Right forelimb (tissue), 1 donor: ENCODE measurements at places on chromosomes 2 and 18.

- no peak for DNase-seq
Measured at GRCh38 chr2:26492749-26493515, 15.0 kb upstream of the OTOF start.

DNA sequence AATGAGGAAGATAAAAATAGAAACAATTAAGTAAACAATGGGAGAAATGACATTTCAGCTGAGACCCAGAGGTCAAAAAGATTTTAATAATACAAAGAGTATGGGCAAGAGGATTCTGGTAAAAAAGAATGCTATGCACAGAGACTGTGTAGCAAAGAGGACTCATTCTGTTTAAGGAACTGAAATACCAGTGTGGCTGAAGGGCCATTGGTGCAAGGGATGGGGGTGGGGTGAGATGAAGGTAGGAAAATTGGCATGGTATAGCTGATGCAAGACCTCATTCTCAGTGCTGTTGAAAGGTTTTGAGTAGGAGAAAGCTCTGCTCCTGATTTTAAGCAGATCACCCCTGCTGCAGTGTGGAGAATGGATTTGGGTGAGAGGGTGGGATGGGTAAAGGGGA lies 10.8 kb downstream of the GALNT1 start:
- no peak for DNase-seq

DNA sequence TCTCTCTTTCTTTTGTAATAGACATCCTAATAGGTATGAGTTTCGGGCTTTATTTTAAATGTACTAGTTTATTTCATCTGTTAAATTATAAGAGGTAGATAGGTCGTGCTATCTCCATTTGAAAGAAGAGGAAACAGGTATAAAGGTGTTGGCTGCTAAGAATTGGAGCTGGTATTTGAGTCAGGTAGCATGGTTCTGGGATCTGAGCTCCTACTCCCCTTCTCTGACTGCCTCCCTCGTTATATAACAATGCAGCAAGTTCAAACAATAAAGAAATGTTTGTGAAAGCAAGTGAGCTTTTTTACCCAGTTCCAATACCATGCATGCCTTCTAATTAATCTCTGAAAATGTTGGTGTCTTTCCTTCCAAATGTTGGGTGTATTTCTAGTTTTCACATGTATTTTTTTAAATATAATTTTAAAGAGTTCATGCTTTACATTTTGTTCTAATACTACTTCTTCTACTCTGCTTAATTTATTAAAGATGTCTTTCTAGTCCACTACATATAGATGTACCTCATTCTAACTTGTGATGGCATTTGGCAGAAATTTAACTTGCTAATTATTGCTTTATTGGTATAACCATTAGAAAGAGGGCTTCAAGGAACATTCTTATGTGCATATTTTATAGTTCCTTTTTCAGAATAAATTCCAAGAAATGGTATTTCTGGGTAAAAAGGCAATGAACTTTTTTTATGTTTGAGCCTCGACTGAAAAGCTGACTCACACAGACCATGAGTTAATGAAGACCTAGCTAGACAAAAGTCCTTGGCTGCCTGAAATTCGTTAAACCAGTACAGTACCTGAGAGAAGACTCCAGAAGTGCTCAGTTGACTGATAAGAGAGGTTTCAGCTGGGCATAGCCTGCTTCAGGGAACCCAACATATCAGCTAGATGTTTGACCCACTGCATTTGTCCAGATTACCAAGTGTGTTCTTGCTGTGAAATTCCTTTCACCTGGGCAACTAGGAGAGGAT lies 133.5 kb downstream of the CERS6 start:
- no peak for DNase-seq

DNA sequence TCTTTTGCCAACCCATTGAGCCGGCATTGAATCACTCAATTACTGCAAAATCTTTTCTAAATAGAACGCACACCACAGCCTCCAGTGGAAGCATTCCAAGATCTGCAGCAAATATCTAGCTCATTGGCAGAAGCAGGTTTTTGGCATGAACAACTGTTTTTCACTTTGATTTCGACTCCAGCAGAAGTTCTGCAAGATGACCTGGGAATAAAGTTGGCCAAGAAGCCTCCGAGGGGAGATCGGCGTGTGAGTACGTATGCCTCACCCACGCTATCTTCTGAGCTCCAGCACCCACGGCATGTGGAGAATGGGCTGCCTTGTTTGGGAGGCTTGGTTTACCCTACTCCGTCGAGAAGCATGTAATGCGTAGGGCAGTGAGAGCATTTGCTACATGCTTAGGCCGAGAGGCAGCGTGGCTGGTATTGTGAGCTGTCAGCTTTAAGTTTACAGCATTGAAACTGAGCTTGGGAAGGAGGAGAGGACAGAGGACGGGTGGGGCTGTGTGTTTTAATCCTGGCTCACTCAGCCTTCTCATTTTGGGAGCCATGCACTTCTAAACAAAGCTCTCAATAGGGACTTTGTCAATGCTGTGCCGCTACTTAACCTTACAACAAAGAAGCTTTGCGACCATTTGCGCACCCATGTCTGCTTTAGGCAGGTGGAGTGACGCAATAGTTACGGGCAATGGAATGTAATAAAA lies 10.5 kb downstream of the PCARE start:
- DNase-seq, result peak; percentile 71
